ENCODE measurements at places on chromosomes 1 and 21. TPM values are rescaled to one million over a fixed set of nuclear protein-coding genes. Genes with fewer than 3 reads are reported as not detected.
A peak's percentile ranks its signal among the peaks of the same experiment; 100 is the strongest.

TRIM45 gene
- total RNA-seq, result 0.15 TPM

TCEA3 gene
- 2.1 TPM for total RNA-seq

LCK gene
- 187 TPM for total RNA-seq

FNBP1L gene
- total RNA-seq, result 1.2 TPM

TMEM51 gene
- total RNA-seq, result not detected

PIAS3 gene
- 12.0 TPM for total RNA-seq

KCNJ10 gene
- not detected for total RNA-seq

SIPA1L2 gene
- 6.7 TPM for total RNA-seq

SLC44A5 gene
- not detected for total RNA-seq

DNA sequence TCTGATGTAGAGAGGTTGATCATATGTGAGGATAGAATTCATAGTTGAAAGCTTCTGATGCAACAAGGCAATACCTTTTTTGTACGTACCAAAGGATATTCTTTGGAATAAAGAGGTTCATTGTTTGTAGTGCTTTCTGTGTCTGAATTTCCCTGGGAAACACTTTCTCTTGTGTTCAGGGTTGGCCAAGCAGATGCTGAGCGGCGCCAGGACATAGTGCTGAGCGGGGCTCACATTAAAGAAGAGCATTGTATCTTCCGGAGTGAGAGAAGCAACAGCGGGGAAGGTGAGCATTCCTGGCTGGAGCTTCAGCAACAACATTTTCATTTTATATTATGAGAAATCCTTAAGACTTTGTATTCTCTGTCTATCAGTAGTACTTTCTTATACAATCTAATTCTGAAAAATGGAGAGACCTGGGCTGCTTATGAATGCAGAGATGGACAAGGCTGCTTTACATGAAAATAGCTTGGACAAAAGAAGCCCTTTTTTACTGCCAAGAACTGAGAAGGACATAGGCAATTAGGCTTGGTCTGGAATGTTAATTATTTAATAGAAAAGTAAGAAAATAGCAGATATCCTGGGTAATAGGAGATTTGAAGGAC is 85.2 kb downstream of the KIF1B start:
- DNase-seq, result no peak

- no peak for DNase-seq
Observed at GRCh38 chr21:17921579-17922530, 102.7 kb upstream of the C21orf91 start.

GRCh38 chr21:31752967-31753366 is 21.0 kb upstream of the SCAF4 start:
- no peak for DNase-seq

DNA sequence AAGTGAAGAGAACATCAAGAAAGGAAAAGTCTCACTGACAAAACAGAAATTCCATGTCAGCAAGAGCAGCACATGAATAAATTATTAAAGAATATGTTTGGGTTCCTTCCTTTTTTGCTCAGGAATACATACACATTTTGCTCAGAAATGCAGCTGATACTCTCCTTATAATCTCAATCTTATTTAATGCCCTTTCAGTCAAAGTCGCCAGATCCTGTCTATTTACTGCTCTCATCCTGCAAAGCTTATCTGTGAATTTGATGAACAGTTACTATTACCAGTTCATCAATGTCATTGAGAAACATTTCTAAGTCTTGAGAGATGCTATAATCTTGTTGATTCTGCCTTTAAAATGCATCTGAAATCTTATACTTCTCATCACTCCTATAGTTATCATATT is 543.1 kb upstream of the ZRANB2 start:
- DNase-seq, result no peak

GRCh38 chr1:233379869-233380438 is 52.4 kb downstream of the MAP3K21 start:
- DNase-seq, result no peak

DNA sequence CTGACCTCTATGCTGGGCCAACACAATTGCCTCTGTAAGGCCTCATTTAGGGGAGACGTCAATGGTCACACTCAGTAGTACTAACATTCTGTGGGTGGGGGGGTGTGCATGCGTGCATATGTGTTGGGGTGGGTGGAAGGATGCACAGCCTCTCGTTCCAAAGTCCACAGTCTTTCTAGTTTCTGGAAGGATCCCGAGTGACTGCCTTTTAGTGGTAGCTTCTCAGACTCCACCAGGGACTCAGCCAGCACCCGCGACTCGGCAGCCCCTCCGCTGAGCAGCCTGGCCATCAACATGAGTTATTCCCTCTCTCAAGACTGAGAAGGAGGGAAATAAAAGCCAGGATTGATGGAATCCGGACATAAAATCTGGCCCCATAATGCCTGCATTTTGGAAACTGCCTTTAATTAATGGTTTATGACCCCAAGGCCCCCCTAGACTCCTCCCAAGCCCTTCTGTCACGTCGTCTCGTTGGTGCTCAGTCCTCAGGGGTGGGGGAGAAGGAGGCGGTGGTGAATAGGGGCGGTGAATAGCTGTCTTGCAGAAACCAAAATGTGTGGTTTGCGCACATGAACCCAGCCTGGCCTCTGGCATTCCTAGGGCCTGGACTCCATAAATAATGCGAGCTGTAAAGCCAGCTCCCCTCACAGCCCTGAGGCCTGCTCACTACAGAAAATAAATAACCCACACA is 65.1 kb upstream of the TMEM51 start:
- no peak for DNase-seq

DNA sequence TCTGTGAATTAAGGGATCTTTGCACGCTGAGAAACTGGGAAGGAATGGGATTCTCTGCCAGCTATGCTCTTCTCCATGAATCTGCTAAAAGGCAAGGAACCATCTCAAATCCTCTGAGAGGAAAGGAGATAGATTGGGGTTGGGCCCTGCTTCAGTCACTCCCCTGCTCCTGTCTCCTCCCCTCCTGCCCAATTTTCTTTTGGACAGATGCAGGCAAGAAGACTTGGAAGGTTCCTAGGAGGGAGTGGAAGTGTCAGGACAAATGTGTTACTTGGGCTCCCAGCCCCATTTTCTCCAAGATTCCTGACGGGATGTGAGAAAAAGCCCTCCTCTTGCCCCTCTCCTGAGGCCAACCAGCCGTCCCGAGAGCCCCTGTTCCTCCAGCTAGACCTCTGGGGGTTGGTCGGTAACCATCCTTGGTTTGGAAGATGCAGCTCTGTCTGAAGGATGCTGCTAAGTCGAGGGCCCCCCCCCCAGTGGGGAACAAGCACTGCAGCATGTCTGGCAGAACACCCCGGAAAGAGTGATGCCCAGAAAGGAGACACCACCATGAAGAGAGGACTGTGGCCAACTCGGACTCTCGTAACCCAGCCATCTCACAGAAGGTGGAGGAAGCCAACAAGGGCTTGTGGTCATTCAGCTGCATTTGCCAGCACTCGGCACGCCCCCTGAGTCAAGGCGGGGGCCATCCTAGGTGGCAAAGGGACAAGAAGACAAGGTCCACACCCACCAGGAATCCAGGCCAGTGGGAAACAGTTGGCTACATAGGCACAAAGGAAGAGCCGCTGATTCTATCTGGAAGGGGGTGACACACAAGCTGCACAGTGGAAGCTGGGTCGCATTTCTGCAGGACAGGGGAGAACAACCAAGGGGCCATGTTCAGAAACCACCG is 43.7 kb downstream of the CDK18 start:
- DNase-seq, result no peak

GRCh38 chr1:100866041-100866900 is 28.4 kb downstream of the EXTL2 start:
- DNase-seq, result no peak

- DNase-seq, result peak; percentile 63
Observed at GRCh38 chr1:182614796-182615454, 10.7 kb upstream of the RGS16 start.

DNA sequence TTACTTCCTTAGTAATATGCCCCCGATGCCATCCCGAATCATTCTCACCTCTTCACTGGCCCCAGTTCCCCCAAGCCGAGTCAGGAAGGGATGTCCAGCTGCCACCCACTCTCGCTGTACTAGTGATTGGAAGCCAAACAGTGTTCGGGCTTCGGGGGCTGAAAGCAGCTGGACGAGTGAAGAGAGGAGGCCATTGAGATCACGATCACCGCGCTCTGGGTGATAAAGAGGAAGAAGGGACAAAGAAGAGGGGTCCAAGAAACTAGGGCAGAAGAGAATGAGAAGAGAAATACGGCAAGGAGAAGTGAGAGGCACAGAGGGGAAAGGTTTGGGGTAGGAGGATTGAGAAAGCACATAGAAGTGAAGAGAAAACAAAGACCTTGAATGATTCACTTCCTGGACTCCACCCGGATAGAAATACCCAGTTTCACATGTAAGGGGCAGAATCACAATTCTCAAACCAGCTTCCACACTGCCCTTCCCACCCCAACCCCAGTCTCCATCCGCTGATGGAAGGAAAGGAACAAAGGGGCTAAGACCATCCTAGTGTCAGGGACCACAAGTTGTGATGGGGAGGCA is 3.7 kb upstream of the SF3B4 start:
- DNase-seq, result no peak

DNA sequence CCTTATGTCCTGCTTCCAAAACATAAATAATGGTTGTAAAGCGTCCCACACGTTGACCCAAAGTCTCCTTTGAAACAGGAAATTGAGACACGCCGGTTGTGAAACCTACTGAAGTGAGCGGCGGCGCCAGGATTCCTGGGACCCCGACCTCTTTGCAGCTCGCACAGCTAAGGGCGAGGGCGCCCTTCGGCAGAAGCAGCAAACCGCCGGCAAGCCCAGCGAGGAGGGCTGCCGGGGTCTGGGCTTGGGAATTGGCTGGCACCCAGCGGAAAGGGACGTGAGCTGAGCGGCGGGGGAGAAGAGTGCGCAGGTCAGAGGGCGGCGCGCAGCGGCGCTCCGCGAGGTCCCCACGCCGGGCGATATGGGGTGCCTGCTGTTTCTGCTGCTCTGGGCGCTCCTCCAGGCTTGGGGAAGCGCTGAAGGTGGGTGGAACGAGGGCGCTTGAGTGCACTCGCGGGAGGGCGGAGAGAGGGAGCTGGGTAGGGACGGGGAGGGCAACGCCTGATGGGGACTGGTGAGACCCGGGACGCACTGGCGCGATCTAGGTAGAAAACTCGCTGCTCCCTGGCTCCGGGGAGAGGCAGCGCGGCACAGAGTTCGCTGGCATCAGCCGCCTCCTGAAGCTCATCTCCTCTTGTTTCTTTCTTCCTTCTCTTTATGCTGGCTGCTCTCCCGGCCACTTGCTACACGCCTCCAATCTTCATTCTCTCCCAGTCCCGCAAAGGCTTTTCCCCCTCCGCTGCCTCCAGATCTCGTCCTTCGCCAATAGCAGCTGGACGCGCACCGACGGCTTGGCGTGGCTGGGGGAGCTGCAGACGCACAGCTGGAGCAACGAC is at the start of gene CD1D:
Gene CD1D, plus strand, starts transcription at position 155 of the 836 bp plus-strand sequence. Its CDS starts 207 bp downstream, at position 362.
- DNase-seq, result no peak

- DNase-seq, result no peak
Observed at GRCh38 chr1:178039891-178040290, 54.0 kb upstream of the RASAL2 start.

GRCh38 chr1:165903672-165904071 is 76.3 kb downstream of the UCK2 start:
- no peak for DNase-seq

DNA sequence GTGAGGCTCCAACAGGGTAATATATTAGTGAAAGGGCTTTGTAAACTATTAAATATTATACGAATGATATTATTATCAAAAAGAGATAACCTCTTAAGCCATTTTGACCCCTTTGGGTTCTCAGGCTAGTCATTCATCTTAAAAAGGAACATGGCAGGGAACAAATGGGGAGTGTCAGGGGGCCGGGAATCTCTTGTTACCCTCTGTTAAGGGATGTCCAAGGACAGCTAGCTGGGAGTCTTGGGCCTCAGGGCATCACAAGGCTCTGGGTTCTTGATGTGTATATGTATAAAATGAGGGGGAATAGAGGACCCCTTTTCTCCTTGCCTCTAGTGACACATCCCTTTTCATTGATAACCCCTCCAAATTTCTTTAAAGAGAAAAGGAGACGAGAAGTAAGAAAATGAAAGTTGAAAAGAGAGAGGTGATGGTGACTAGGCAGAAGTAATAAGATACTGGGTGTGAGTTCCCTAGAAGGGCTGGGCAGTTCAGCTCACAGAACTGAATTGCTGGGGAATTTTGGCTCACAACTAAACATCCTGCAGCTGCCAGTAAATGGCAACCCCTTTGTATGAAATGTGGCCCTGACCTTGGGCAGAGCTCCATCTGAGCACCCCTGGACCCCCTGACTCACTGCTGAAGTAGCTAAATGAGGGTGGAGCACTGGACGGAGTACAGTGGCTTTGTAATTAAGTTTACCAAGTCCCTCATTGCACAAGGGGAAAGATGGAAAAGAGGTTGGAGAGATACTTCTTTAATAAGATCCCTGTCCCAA is 20.0 kb upstream of the ZNF326 start:
- no peak for DNase-seq

- DNase-seq, result no peak
Observed at GRCh38 chr1:79388694-79389361, 382.3 kb upstream of the ADGRL4 start.

- DNase-seq, result no peak
Observed at GRCh38 chr1:152448095-152448494, 34.0 kb upstream of the CRNN start.

- DNase-seq, result no peak
Observed at GRCh38 chr1:8525216-8525557, 207.3 kb downstream of the SLC45A1 start.

DNA sequence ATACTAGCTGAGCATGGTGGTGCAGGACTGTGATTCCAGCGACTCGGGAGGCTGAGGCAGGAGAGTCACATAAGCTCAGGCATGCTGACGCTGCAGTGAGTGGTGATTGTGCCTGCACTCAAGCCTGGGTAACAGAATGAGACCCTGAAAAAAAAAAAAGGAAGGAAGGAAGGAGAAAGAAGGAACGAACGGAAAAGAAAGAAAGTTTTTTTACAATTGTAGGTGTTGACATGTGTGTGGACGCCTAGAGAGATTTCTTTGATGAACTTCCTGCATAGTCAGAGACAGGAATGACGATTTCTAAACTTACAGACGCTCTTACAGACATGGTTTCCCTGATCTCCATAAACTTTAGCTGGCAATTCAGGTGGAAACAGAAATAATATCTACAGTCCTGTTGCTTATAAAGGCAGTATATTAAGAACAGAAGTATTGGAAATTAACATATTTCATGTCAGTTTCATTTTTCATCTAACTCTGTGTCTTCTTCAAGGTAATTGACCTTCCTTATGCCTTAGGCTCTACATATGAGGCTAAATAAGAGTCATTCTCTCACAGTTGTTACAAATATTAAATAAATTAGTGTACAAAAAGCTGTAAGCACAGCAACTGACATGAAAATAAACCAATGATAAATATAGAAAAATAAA is 4.1 kb downstream of the SAMSN1 start:
- no peak for DNase-seq

GRCh38 chr1:162388615-162389014 is 7.1 kb downstream of the C1orf226 start:
- DNase-seq, result no peak

- DNase-seq, result no peak
Observed at GRCh38 chr1:221087919-221088318, 208.7 kb downstream of the HLX start.

- no peak for DNase-seq
Observed at GRCh38 chr1:244964112-244964971, 100.0 kb upstream of the HNRNPU start.
